ENCODE measurements at places on chromosomes 3 and 15.

DNA sequence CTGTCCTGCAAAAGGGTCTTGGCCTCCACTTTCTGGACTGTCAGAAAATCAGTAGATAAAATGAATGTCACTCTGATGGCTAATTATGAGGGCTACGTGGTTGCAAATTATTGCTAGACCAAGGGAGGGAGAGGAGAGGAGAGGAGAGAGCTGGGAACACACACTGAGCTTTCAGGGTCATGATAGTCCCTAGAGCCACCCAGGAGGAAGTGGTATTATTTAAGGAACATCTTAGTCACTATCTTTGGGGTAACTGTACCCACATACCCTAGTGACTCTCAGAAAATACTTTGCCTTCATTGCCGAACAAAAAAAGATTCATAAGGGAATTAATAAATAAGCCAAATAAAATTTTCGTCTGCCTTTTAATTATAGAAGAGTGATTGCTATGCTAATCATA, 642.3 kb upstream of the CFAP20DC start:
- DNase-seq: no peak

DNA sequence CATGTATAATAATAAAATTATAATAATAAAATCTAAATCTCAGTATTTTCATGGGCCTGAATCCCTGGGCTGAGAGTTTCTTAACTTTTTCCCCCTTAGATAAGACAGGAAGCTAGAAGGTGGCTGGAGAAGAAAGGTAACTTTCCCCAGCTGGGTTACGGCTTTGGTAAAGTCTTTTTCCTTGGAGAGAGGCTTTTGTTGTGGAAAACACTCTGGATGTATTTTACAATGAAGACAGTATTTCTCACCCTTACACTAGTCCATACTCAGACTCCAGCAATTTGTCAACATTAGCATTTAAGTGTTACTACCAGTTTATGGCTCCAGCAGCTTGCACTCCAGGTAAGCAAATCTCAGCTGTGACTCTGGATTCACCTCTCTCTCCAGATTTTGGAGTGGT, 34.9 kb downstream of the APH1B start:
- no peak for DNase-seq

DNA sequence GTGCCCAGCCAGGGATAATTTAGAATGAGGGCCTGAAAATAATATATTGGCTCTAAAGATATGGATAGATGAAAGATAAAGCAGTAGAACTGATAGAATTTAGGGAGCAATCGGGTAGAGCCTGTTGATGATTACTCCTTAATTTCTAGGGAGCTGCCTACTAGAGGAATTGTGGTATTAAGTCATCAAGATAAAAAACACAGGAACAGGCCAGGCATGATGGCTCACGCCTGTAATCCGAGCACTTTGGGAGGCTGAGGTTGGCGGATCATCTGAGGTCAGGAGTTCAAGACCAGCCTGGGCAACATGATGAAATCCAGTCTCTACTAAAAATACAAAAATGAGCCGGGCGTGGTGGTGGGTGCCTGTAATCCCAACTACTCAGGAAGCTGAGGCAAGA, 130.4 kb downstream of the PCCB start:
- DNase-seq: no peak

DNA sequence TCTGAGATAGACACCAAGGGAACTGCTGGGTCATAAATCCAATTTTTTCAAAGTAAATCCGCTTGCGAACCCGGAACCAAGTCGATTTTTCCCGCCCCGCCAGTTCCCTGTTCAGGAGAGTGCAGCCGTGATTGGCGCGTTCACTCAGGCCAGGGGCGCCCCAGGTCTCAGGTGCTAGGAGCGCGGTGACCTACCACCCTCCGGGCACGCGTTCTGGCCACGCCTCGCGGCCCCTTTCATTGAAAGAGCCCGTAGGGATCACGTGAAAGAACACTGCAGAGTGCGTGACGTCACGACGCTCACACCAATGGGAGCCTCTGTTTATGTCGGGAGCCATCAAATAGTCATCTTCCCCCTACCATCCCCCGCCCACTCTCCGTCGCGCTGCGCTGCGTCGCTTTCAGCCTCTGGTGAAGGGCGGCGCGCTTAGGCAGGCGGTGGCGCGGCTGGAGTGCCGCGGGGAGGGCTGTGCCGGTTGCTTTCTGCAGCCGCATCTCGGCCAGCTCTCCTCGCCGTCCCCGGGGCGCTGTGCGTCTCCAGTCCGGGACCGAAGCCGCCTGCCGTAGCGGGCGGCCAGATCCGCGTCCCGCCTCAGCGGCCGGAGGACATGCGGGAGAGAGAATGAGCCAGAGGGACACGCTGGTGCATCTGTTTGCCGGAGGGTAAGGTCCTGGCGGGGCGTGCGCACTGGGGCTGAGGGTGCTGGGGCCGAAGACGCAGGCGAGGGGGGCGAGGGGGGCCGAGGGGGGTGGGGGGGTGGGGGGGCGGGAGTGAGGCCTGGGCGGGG, at the start of gene SLC25A36:
SLC25A36 (plus strand) TSS at position 403 of the 787 bp plus-strand sequence; CDS start at position 622, 219 bp downstream.
- peak; percentile 96 for DNase-seq

- peak; percentile 74 for DNase-seq
Measured at GRCh38 chr3:52446631-52447511, 2.0 kb upstream of the SEMA3G start.

DNA sequence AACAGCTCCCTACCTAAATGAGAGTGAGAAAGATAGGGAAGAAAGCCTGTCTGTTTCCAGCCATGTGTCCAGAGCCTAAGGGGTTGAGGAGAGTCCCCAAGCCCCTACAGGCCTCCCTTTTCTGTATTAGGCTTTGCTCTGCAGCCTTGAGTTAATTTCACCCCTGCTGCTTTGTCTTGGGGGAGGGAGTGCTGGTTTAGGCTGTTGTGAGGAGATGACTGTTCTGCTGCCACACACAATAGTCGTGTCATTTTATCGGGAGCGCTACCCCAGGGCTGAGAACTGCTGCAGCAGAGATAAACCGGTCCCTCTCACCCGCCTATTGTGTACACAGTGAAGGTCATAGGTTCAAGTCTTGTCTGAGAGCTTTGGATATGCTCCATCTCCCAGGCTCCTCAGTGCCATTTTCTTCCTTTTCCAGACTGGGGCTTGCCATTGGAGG, 1.4 kb downstream of the ZNF609 start:
- peak; percentile 49 for DNase-seq

- peak; percentile 25 for DNase-seq
Measured at GRCh38 chr3:12175844-12176453, 17.2 kb upstream of the TIMP4 start.

GRCh38 chr15:33315044-33315443, 4.3 kb downstream of the RYR3 start:
- DNase-seq: no peak

DNA sequence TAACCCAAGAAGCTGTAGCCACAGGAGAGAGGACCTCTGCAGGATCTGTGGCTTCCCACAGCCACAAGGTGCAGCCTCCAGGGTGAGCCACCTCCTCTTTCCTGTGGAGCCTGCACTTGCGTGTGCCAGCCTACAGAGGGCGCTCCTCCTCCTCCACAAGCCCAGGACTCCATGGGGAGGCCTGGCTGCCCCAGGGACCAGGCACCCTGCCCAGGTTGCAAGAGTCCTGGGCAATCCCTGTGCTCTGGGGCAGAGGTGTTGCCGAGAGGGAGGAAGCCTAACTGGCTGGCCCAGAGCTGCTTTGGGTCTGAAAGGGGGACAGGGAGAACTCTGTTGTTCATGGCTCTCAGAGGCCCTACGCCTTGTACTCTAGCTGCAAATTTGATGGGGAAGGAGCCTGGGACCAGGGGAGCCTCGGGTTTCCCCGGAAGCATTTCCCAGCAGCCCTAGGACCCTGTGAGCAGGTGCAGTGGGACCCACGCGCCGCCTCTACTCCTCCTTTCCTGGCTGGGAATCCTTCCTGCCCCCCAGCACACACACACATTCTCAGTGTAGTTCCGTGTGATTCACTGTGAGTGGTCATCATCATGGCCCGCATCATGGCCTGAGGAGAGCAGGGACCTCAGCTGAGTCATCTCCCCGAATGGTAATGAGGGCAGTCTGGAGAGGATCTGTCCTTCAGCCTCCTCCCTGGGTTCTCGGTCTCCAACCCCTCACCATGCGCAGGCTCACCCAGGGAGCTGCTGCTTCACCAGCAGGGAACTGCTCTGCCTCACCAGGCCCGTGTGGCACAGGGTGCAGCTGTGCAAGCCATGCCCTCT, 24.3 kb downstream of the TBC1D21 start:
- DNase-seq: peak; percentile 70

- DNase-seq: no peak
Measured at GRCh38 chr15:27701956-27702355, 397.2 kb downstream of the OCA2 start.

Data from stimulated activated CD4-positive, alpha-beta T cell treated with anti-CD3 and anti-CD28 coated beads, Interleukin-1b, Interleukin-23, amount 100 ng/mL, for 48 hours (primary cell).